NCI-H1694 treated with DMSO at 0.1 percent for 48 hours (cell line): ENCODE measurements at places on chromosomes 3 and 15.

- no peak for DNase-seq
These were observed 7.6 kb downstream of the SCG3 start for GRCh38 chr15:51688863-51689262.

DNA sequence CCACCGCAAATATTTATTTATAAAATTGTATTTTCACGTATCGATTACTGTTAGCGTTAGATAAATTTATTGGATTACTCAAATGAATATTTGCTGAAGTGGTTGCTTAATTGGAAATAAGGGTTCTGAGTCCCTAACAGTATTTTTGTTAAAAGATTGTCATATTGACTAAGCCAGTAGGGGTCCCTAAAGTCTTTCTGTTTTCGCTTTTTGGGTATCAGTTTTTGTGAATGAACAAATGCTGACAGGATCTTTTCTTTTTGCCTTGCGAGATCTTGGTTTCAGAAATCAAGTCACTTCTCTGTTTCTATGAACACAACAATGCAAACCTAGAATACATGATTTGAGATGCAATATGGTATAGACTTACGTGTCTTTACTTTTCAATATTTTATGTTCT, 7.1 kb downstream of the RAD51 start:
- DNase-seq, result peak; percentile 0

- DNase-seq, result no peak
These were observed 29.6 kb upstream of the SELENOK start for GRCh38 chr3:53921296-53921695.

DNA sequence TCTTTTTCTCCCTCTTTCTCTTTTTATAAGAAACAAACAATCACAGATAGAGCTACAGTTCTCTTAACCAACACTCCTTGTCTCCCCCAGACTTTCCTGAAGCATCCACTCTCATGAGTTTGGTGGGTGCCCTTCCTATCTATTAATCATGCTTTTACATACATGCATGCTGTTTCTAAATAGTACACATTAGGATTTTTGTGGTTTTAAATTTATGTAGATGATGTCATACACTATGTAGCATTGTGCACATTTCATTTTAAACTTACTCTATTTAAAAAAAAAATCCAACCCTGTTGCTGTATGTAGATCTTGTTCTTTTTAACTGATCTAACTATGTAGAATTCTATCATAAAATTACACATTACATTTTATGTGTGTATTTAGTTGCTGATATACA, 104.3 kb upstream of the MRPS22 start:
- DNase-seq, result no peak

- DNase-seq, result no peak
These were observed 422.7 kb upstream of the TPRG1 start for GRCh38 chr3:188749010-188749617.

GRCh38 chr3:41357271-41357670, 158.0 kb downstream of the CTNNB1 start:
- DNase-seq, result no peak

- DNase-seq, result no peak
These were observed 132.6 kb upstream of the COL8A1 start for GRCh38 chr3:99505646-99506269.

- no peak for DNase-seq
These were observed 8.0 kb downstream of the TMEM45A start for GRCh38 chr3:100500320-100500880.

- DNase-seq, result no peak
These were observed 182.2 kb downstream of the WDR76 start for GRCh38 chr15:44009038-44009437.

DNA sequence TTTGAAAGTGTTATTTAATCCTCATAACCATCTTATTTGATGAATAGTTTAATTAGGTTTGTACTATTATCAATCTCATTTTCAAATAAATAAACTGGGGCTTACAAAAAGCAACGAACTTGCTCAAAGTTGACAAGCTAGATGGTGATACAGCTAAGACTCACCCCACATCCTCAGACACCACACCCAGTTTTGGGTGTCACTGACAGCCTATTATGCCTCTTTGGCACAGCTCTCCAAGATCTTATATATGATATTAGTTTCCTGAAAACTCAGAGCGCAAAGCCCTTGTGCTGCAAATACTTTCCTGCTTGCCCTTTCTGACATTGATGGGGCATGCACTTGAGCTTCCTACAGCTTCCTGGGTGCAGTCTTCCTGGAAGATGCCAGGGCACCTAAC, 223.4 kb upstream of the GADL1 start:
- no peak for DNase-seq

DNA sequence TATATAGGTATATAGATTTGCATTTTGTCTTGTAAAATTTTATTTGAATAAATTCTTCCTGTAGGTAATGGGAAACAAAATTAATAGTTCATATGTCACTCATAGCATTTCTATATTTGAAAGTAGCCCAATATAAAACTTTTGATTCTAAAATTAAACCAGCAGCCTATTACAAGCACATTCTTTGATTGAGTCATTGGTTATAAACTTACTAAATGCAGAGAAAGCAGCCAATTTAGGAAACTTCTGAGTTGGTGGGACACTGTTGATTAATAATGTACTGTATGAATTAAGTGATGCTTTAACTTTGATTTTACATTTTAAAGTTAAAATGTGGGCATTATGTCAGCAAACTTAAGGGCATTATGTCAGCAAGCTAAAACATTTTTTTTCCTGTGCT, 34.5 kb downstream of the NR1D2 start:
- DNase-seq, result no peak

DNA sequence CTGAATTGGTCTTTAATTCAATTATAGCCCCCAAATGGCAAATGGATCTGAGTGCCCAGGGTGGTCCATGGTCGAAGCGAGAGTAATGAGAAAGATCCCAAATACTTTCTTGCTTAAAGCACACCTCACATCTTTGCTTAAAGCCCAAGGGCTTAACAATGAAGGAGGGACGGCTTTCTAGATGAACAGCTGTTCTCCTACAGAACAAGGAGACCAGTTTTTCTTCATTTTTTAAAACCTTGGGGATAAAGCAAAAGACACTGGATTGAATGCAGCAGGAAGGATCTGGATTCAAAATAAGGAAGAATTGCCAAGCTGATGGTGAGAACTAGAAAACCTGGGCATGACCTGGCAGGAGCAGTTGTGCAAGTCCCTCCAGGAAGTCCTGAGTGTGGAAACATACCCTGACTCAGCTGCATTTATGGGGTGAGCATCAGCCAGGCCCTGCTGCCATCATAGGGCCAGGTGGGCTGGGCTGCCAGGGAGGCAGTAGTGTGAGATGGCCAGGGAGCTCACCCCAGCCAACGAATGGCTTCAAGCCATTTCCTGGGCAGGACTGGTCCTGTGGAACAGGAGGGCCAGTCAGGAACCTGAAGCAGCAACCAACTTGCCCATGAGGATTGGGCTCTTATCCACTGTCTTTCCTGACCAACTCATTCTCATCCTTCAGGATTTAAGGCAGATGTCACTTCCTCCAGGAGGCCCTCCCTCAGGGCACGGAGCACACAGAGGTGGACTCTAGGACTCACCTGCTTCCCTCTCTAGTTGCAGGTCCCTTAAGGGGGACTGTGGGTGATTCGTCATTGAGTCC, 18.4 kb upstream of the RHCG start:
- DNase-seq, result no peak

DNA sequence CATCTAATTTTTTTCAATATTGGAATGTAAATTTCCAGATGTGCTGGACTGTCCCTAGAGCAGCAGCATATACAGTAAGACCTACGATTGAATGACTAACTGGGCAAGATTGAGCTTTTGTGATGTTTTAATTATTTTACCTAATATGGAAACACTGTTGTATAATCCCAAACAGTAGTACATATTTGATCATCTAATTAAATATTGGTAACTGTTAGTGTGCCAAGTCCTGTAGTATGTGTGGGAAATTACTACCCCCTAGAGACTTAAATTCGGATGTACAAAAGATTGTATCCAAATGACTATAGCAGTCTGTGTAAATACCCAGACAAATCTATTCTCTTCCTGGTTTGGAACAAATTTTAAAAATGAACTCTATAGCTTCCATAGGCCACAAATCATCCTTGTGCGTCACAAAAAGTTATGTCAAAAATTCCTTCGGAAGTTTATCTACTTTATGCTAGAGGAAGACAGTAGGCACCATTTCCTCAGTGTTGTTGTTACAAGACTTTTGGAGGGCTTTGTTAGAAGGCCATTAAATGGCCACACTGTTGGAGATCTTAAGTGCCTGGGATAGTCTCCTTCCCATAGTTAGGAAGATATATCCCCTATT, 41.6 kb downstream of the NKIRAS1 start:
- DNase-seq, result no peak

- DNase-seq, result no peak
These were observed 758.3 kb downstream of the GBE1 start for GRCh38 chr3:81003008-81003645.

GRCh38 chr15:62666046-62666445, 376.5 kb upstream of the TPM1 start:
- no peak for DNase-seq

DNA sequence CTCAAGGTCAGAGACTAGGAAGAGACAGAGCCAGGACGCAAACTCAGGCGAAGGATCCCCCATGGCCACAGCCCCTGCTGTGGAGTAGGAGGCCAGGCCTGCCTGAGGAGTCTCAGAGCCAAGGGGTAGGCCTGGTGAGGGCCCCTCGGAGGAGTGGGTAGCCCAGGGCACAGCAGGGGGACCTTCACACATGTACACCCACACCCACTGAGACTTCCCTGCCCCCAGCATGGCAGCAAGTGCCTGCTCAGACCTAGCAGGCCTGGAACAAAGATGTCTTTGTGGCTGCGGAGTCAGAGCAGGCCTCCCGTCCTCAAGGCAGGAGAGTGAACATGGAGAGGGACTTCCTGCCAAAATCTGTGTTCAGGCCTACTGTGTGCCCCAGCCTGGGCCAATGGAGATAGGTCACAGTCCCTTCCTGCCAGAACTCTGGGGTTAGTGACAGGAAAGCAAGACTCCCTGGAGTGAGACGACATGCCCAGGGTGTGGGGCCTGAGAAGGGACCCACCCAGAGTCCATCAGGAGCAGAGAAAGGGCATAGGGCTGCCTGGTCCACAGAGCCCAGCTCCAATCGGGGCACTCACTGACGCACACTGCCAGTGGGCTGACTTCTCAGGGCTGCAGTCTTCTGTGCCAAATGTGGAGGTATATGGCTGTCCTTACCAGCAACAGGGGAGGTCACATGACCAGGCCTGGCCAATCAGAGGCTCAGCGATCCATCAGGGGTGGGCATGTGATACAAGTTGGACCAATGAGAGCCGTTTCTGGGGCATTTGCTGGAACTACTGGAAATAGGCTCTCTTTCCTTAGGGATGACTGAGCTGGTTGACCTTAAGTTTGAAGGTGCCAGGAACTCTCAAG, 2.3 kb downstream of the GRIP2 start:
- no peak for DNase-seq

DNA sequence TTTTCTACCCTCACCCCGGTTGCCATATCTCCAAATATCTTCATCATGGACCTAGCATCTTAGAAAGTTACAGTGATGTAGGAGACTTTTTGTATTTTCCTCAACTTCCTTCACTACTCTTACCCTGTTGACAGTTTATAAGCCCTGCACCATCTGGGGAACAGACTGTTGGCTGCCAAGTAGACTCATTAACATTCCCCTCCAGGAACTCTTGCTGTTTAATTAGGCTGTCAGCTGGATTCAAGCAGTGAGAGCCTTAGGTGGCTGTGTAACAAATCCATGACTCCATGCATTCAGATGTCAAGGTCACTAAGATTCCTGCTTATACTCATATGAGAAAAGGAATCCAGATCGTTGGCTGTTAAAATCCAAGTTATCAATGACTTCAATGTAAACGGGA, 198.3 kb downstream of the NAALADL2 start:
- DNase-seq, result peak; percentile 95

DNA sequence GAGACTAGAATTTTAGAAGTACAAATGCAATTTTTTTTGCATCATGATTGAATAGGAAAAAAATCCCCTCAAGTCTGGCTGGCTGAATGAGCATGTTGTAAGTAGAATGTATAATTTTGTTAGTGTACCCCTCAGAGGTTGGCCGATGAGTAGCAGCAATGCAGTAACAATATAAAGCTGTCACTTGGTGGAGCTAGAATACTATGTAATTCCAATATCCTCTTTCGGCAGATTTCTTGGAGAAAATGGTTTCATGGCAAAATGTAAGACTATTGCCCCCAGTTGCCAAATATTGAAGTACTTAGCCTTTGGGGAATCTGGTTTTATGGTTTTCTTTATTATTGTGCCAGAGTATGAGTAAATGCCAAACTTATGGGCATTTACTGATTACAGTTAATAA, 39.8 kb upstream of the SGO1 start:
- peak; percentile 10 for DNase-seq

GRCh38 chr3:179233043-179233442, 17.9 kb downstream of the KCNMB3 start:
- DNase-seq, result no peak

DNA sequence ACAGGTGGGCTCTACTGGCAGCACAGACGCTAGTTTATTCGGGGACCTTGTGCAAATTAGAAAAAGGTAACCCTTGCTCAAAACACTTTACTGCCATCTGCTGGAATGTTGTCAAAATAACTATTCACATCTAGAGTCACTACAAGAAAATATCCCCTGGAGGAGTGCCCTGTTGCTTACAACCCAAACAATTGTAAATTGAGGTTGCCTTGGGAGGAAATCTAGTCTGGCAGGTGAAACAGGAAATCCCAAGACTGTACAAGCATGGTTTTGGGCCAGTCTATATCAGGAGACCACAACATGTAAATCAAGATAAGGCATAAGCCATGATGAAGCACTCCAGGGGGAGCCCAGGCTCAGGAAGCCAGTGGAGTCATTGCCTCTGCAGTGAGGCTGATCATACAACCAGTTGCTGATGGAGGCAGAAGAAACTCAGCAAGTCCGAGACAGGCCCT, 136.8 kb upstream of the ACP3 start:
- peak; percentile 55 for DNase-seq

DNA sequence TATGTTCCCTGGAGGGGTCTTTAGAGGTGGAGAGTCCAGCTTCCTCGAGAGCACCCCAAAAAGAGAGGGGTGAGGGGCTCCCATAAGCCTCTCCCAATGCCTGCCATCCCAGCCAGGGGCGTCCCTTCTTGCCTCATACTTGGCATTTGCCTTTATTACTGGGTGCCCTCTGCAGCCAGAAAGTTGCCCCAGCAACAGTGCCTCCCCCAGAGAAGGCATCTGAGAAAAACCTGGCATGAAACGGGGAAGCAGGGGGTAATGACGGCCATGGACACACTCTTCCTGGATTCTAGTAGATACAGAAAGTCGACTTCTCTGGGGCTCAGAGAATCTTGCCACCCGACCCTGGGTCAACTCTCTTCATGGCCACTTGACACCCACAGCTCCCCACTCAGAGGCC, 90.1 kb downstream of the PCSK6 start:
- no peak for DNase-seq

DNA sequence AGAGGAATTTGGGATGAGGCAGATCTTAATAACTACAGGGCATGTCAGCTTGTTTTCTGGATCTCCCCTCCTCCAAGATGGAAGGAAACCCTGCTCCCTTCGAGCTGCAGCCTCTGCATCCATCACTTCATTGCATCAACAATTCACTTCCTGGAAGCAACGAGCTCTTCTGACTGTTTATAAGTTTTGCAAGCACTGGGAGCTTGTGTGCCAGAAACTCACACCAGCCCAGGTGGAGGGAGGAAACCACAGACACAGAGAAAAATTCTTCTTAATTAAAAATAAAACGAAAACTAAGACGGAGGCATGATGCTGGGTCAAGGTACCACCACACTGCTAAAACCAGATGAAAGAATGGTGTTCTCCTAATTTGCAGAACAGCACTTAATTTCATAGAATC, 10.6 kb downstream of the LRIG1 start:
- no peak for DNase-seq

GRCh38 chr3:30641416-30642251, 35.2 kb downstream of the TGFBR2 start:
- DNase-seq, result no peak
